ENCODE measurements at places on chromosomes 2 and 18.

GRCh38 chr2:239233576-239233975 lies 167.2 kb downstream of the HDAC4 start:
- DNase-seq: no peak

DNA sequence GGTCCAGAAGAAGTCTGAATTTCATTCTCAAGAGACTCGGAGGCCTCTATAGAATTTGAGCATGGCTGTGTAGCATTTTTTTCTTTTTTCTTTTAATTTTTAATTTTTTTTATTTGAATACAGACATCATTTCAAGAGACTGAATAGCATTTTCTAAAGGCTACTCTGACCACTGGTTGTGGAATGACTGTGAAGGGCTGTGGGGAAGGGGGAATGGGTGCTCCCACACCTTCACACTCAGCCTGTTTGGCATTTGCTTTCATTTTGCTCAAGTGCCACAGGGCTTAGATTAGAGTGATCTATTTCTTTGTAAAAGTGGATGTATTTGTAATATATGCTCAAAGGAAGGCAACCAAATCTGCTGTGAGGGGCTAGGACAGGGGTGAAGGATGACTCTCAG lies 142.0 kb upstream of the SPOPL start:
- no peak for DNase-seq

DNA sequence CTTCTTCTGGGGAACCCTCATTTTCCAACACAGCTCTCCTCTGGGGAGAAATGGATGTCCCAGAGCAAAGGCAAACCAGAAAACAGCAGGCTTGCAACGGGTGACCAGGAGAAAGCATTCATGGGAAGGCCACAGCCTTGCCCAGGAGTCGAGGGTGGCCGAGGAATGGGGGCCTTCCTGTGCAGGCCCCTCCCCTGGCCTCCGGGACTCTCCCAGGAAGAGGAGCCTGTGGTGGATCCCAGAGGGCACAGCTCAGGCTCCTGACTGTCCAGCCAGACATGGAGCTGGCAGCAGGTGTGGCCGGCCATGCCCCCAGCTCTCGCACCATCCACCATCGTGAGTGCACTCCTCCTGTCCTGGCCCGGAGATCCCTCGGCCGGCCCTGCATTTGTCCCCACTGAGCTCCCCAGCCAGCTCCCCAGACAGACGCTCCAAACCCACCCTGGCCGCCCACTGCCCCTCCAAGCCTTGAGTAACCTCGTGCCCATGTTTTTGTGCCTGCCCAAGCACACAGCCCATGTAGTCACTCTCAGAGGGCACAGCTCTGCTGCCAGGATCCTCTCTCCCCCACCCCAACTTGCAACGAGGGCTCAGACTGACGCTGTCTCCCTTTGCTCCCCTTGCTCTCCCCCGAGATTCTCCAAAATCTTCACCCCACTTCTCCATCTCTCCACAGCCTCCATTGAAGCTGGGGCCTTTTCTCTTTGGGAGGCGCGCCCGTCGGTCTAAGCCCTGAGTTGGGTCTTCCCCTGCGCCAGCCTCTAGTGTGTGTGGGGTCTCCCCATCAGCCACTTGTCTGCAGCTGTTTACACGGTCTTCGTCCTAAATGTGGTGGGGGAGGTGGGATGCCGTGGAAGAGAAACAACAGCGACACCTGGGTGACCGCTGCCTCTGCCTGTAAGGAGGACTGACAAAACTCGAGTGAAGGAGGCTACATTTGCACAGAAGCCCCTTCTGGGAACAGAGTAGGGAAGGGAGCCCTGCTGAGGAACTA lies 9.8 kb downstream of the PRLH start:
- no peak for DNase-seq

DNA sequence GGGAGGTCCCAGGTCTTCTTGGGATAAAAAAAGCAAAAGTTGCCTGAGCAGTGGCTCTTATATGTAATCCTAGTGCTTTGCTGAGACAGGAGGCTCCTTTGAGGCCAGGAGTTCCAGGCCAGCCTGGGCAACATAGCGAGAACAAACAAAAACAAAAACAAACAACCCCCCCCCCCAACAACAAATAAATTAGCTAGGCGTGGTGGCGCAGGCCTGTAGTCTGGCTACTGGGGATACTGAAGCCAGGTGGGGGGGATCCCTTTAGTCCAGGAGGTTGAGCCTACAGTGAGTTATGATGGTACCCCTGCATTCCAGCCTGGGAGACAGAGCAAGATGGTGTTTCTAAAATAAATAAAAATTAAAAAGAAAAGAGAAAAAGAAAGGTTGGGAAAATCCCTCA lies 5.4 kb downstream of the GAREM2 start:
- no peak for DNase-seq

DNA sequence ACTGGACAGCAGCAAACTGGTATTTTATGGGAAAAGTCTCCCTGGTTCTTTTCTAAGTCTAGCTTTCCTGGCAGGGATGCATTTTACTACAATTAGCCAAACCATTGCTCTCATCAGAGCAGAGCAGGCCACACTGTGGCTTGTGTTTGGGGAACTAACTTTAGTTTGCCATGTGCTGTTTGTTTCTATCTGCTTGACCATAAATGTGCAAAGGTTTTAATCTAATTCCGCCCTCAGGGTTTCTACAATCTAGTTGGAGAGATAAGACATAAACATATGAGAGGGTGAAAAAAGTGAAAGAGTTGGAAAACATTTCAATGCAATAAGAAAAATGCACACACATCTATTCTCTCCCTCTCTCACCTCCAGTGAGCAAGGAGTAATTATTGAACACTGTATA lies 86.9 kb upstream of the MAPK4 start:
- DNase-seq: no peak

GRCh38 chr18:75323821-75324585 lies 103.5 kb downstream of the SMIM21 start:
- no peak for DNase-seq

DNA sequence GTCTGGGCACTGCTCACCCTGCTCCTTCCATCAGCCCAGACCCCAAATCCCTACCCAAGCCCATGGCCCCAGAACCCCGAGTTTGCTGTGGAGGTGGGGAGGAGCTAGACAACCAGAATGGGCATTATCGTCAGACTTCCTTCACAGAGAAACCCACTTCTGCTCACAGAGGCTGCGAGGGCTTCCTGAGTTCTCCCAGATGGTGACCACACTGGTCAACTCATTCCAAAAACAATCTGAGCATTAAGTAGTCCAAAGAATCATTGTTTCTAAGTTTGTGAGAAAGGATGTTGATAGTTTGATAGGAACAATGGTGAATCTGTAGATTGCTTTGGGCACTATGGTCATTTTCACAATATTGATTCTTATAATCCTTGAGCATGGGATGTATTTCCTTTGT lies 60.2 kb downstream of the LRRC30 start:
- DNase-seq: no peak

GRCh38 chr18:58639751-58640427 lies 11.0 kb upstream of the ALPK2 start:
- no peak for DNase-seq

DNA sequence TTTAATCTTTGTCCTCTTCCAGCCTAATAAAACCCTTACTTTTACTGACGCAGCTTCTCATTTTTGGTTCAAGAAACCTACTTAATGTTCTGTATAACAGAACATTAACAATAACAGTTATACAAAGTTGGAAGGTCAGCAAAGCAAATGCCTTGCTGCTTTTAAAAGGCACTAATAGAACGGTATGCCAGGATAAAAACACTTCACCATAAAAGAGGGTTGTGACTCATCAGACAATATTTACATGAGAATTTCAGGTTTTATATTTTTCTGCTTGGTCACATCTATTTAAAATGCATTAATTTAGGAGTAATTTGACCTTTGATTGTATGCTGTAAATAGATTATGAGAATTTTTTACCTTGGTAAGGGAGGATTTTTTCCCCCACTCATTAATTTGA lies 3.0 kb downstream of the KLHL41 start:
- no peak for DNase-seq

GRCh38 chr2:38156436-38156835 lies 80.5 kb upstream of the CYP1B1 start:
- DNase-seq: no peak

- no peak for DNase-seq
Measured at GRCh38 chr18:51658436-51658835, 461.0 kb upstream of the MEX3C start.

DNA sequence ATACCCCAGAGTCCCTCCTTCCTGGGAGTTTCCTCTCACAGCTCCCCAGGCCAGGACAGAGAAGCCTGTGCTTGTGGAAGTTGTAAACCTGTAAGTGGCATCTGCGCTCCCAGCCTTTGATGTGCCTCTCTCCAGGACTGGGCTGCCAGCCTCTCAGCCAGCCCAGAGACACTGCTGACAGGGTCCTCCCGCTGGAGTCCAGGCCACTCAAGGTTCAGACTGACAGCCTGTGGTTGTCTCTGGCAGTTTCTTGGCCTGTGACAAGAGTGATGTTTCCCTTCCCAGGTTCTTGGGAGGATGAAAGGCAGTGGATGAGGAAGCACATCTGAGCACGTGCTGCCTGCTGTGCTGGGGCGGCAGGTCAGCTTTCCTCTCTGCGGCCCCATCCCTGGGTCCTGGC lies 3.0 kb downstream of the SLC35F6 start:
- no peak for DNase-seq

GRCh38 chr2:209534228-209534627 lies 110.4 kb downstream of the MAP2 start:
- DNase-seq: no peak

DNA sequence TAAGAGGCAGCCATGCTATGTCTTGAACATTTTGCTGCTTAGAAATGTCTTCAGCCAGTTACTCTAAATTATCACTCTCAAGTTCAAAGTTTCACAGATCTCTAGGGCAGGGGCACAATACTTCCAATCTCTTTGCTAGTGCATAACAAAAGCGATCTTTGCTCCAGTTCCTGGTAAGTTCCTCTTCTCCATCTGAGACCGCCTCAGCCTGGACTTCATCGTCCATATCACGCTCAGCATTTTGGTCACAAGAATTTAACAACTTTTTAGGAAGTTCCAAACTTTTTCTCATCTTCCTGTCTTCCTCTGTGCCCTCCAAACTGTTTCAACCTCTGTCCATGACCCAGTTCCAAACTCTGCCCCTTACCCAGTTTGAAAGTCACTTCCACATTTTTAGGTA lies 8.8 kb upstream of the SLC35F5 start:
- no peak for DNase-seq

DNA sequence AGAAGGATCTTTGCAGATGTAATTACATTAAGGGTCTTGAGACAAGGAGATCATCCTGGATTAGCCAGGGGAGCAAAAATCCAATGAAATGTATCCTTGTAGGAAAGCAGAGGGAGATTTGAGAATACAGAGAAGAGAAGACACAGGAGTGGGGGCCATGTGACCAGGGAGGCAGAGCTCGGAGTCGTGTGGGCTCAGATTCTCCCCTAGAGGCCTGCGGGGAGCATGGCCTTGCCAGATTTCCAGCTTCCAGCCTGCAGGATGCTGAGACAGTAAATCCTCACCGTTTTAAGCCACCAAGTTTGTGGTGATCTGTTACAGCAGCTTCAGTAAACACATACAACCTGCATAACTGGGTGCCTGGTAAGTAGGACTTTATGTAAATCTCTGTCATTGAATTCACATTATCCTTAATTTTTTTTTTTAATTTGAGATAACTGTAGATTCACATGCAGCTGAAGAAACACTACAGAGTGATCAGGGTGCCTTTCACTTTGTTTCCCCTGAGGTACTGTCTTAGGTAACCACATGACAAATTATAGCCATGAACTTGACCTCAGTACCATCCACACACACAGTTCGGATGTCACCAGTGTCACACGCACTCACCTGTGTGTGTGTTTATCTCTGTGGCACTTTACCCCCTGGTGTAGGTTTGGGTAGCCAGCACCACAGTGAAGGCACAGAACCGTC lies 138.4 kb upstream of the HDAC4 start:
- no peak for DNase-seq

GRCh38 chr18:48544661-48545415 lies 6.0 kb downstream of the CTIF start:
- no peak for DNase-seq

DNA sequence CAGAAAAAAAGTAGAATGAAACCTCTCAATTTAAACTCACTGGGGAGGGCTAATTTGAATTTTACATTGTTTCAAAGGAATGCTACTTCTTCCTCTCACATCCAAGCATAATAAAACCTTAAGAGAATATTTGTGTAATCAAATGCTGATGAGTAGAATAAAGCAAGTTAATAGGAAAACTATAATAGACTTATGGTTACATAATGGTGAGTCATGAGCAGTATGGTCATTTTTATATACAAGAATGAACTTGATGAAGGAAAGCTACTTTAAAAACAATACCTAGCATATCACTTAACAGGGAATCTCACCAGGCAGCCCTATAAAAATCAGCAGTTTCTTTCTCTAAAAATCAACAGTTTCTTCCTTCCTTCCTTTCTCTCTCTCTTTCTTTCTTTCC lies 80.3 kb downstream of the VSNL1 start:
- no peak for DNase-seq

DNA sequence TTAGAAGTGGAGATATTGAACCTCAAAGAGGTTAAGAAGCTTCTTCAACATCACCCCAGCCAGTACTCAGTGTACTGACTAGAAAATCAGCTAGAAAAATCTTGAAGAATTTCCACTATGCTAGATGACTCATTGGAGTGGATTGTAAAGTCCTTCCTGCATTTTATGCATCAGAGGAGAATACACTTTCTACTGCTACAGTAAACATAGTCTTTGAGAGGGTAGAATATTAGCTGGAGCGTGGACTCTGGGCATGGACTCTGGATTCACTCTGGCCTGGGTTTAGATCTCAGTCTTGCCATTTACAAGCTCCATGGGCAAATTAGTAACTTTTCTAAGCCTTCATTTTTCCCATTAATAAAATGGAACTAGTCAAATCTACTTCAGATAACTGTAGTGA lies 215.9 kb downstream of the IRS1 start:
- DNase-seq: no peak

DNA sequence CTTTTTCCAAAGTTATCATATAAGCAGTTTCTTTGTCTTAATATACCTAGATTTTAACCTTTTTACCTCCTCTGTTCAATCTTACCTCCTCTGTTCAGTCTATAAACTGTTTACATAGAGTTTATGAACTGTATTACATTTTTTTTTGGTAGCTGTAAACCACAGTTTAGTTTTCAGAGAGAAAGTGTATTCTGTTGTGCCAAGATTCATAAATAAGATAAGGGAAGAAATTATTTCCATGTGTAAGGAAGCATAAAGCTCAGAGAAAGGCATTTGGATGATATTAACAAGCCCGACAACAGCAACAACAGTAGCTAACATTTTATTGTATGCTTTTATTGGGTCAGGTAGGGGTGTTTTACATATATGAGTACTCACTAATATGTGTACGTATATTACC lies 71.2 kb downstream of the ACVR2A start:
- no peak for DNase-seq

DNA sequence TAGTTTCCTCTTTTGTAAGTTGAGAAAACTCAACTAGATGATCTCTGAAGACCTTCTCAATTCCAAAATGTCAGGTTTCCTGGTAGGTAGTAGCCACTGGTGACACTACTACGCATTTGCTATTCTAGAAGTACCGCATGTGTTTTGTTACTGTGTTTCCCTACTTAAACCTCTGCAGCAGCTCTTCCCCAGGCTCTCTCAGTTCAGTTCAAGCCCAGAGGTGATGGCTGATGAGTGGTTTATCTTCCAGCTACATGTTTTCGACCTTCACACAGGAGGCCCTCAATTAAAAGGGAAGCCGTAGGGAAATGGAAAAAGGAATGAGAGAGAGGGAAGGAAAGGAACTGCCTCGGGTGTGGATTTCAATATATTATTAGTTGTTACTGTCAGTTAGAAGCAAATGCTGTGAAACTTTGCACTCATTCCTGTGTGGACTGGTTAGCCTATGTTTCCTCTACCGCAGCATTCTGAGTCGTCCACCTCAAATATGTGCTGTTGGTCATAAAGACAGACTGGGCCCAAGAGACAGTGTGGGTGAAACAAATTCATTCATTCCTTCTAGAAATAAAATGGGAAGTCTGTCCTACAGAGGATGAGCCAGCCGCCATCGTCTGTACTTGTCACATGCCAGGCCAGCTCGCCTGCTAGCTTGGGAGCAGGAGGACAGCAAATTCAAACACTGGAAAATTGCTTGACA lies 455.2 kb upstream of the RAB12 start:
- no peak for DNase-seq
